ENCODE measurements at places on chromosomes 1 and 21.

DNA sequence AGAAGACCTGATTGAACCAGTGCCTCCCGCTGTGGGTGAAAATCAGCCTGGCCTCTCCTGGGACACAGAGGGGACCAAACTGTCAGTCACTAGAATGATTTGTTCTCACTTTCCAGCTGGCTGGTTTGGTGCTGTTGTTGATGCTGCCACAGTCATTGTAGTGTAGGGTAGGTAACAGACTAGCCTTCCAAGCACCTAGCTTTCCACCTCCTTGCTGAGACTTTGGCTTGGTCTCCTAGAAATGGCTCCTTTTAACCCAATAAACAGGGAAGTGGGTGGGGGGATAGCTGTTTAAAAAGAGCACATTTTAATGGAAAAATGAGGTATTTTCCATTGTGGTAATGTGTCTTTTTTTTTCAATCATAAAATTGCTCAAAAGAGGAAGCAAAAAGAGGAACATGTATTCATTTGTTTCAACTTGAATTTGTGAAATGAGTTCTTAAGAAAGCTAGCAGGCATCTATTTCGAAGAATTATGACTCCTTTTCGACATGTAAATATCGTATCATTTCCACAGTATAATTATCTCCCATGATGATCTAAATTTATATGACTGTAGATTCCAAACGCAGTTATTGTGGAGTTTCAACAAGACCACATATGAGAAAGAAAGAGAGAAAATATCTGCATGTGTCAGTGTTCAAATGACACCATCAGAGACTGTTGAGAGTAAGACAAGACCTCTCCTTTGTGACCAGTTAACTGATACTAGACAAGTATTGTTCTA is 190.1 kb downstream of the HLX start:
- no peak for DNase-seq

DNA sequence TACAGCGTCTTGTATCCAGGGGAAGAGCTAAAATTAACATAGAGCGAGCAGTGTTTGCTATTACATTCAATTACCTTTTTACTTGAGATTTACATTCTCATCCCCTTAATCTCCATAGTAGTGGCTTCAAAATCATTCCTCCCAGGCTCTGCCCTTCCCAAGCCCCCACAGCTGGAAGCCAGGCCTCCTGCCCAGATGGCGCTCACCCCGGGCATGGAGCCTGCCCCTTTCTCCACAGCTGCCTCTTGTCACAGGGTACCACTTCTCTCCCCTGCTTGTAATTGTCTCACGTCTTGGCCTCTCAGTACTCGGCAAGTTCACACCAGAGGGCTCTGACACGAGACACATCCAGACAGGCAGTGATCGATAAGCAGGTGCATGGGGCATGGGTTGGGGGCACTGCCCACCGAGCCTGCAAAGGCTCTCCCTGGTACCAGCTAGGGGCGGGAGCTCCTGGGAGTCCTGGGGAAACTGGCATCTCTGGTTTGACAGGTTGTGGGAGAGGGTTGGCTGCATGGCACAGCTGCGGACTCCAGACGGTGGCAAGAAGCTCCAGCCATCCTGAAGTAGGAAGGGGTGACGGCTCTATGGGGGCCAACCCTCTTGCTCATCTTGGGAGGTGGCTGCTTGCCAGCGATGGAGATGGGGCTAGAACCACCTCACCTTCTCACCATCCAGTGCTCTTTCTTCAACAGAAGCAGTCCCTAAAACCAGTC is 20.1 kb downstream of the CASZ1 start:
- no peak for DNase-seq

DNA sequence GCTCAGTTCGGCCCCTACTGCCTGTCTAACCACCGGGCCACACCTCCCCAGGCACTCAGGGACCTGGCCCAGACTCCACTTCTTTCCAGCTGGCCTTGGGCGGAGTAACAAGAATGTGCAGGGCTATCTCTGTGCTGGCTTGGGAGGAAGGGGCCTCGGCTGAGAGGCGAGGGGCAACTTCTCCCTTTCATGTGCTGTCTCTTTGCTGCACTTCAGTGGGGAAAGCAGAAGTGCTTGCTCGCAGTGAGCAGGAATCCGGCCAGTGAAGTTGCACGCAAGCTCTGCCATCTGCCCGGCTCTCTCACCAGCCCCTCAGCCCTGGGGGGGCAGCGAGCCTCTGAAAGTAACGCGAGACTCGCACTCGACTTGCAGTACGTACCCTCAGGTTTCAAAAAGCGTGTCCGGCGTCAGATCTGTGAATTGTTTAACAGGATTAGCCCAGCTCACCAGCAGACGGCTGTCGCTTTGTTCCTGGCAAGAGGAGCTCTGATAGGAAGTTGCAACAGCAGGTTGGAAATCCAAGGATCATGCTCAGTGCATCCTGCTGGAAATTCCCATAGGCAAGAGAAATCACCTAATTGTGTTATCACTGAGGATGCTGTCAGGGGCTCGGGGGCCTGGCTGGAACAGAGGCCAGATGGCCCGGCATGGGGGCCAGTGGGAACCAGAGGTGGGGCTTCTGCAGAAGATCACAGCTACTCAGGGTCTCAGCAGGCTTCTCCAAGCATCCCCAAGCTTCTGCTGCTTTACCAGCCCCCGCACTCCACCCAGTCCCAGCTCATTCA is 221.1 kb downstream of the NPHP4 start:
- DNase-seq: no peak

- DNase-seq: no peak
Measured at GRCh38 chr1:198637157-198637556, 1.7 kb upstream of the PTPRC start.

- DNase-seq: no peak
Measured at GRCh38 chr1:244077473-244078220, 26.6 kb downstream of the ZBTB18 start.

- DNase-seq: peak; percentile 68
Measured at GRCh38 chr21:42164064-42164789, 54.7 kb upstream of the ABCG1 start.

DNA sequence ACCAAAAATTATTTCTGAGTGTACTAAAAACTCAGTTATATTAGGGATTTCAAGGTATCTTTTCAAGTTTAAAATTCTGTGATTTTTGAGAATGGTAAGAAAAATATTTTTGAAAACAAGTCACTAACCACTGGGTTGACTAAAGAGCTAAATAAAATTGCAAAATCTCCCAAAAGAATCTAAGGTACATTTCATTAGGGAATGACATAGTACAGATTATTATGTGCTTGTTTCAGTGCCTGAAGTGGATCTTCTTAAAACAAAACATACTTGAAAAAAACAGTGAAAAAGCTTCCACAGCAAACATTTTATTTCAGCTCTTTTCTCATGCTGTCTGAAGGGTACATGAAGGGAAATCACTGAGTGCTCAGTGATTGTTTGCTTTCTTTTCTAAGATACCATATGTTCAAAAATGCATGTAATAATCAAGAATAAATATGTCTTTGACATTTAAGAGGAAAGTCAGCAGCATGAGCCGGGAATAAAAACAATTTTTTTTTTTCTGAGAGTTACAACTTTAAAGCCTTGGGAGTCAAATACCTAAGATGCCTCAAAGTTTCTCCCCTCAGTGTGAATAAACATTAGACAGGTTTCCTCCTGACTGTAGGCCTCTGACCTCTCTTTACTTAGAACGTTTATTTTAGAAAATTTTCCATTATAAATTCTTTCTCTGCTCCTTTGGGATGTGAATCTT is 200.7 kb downstream of the KCNT2 start:
- DNase-seq: no peak

DNA sequence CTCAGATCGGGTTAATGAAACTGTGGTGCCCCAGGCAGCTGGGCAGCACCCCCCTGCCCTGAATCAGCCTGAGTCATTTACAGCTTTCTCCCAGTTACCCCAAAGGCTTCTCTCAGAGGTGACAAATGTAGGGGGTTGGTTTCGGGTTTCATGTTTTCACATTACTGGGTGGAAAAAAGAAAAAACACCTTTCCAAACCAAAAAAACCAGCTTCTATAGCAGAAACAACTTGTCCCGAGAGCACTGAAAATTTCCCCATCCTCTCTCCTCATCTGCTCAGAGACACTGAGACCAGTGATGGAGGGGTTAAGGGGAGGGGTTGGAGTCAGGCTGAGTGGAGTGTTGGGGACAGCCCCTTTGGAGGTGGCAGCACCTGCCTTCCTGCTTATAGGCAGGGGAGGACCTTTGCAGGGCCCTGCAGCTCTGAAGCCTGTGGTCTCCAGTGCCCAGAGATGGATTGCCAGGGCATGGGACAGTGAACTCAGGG is 15.6 kb downstream of the UTP11 start:
- DNase-seq: no peak

GRCh38 chr1:41955461-41956159 is 36.9 kb upstream of the HIVEP3 start:
- peak; percentile 99 for DNase-seq

DNA sequence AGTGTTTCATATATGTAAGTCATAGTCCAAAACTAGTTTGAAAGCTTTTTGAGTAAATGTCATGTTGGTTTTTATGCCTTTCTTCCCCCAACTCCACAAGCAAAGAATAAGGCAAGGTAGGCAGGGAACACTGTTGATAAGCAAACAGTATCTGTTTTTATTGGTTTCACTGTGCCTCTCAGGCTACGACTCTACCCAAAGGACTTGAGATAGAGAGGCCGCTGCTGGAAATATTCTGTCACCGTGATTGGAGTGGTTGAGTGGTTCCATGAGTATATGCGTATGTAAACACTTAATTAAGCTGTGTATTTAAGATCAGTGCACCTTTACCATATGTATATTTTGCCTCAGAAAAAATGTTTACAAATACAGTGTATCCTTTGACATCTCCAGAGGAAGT is 138.1 kb upstream of the KIF26B start:
- no peak for DNase-seq

DNA sequence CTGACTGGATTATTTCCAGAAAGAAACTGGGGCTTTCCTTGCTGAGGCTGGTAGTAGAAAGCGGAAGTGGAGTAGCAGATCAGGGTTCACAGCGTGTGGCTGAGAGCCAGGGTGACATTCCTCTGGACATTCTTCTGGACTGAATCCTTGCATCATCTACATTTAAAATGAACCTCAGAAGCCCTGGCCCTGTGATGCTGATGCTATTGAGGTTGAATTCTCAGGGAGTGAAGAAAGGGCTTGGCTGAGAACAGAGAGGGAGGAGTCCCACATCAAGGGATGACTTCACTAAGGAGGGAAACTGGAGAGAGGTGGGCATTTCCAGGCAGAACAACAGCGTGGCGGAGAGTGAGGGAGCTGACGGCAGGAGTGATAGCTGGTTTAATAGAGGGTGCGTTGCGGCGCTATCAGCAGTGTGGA is 102.3 kb upstream of the LMO4 start:
- DNase-seq: peak; percentile 69

GRCh38 chr21:45854690-45855247 is 126.8 kb upstream of the COL6A1 start:
- DNase-seq: no peak

DNA sequence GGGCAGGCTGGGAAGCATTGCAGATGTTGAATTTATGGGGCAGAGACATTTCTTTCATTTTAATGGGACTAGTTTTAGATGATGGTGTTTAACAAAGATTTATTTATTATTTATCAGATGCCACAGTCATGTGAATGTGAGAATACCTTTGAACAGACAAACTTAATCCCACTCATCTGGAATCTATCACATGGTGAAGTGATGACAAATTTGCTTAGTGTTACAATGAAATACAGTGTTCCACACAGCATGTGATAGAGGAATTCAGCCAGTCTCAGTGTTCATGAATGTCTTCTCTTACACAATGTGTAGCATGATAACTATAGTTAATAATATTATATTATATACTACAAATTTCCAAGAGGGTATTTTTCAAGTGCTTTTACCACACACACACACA is 1361.7 kb upstream of the B3GALT2 start:
- no peak for DNase-seq

DNA sequence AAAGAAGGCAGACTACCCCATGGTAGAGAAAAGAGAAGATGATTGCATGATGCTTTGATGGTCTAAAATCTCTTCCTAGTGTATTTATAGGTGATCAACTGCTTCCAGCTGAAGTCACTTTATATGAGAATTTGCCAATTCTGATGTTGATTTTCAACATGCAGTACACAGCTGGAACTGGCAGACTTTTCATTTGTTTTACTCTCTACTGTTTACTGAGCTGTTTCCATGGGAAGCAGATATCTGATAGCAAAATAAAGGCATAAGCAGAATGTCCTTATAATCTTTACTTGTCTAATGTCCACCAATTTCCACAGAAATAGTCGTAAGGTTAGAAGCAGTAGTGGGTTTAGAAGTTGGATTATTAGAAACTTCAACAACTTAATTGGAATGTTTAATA is 74.9 kb downstream of the SYDE2 start:
- DNase-seq: no peak
